Right atrium auricular region (tissue), 2 donors: ENCODE measurements at places on chromosomes 16 and 17.

GRCh38 chr17:53804437-53804836 is 18.3 kb upstream of the KIF2B start:
- no peak for DNase-seq

GRCh38 chr16:14061732-14062259 is 9.3 kb upstream of the MRTFB start:
- DNase-seq: peak; percentile 16

DNA sequence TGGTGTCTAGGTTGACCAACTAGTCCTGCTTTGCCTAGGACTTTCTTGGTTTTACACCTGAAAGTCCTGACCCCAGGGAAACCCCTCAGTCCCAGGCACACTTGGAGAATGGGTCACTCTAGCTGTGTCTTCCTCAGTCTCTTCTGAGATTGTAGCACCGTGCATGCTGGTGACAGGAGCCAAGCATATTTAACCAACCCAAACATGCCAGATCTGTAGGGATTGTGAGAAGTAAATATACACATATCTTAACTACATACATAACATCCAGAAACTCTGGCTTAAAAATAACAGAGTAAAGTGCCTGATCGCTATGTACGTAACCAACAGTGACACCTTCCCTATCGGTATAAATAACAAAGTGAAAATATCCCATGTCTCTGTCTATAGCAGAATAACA is 158.1 kb downstream of the HAPSTR1 start:
- no peak for DNase-seq

- DNase-seq: no peak
Measured at GRCh38 chr16:51440131-51440889, 289.2 kb upstream of the SALL1 start.

GRCh38 chr16:21167360-21167759 is 8.9 kb downstream of the LDAF1 start:
- DNase-seq: no peak

DNA sequence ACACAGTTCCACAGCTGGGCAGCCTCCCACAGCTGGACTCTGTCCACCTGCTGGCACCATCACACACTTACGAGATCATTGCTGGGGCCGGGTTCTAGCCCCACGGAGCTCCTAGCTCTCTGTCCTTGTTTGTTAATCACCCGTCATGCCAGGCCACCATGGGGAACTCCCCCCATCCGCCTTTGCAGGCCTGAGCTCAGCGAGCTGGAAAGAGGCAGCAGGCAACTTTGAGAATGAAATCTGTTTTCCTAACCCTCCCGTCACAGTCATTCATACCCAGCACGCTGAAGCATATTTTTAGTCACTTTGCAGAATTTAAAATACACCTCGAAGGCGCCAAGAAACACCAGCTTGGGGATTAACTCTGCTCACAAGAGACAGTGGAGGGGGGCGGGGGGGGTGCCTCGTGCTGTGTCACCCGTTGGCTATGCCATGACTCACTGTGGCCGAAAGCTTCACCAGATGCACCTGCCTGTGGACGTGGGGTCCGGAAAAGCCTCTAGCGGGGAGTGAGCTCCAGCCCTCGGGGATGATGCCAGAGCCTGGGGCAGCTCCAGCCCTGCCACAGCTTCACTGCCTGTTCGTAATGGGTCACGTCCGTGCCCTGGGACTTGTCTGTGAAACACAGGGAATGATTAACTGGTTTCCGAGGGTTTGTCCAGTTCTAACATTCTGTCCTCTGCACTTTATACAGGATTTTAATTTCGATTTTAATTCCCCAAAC is 1.4 kb upstream of the SPNS2 start:
- DNase-seq: no peak
